PC-9 (cell line): ENCODE measurements at places on chromosomes 6 and 20. TPM values are rescaled to one million over a fixed set of nuclear protein-coding genes. Genes with fewer than 3 reads are reported as not detected.

DNA sequence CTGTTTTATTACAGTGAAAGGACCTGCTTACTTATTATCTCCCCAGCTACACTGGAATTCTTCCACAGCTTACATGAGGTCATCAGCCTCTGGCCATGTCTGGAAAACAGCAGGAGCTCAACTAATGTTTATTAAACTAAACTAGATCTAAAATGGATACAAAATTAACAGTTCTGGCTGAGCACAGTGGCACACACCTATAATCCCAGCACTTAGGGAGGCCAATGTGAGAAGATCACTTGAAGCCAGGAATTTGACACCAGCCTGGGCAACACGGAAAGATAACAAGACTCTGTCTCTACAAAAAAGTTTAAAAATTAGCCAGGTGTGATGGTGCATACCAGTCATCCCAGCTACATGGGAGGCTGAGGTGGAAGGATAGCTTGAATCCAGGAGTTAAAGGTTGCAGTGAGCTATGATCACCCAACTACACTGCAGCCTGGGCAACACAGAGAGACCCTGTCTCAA, 220.8 kb upstream of the MARCKS start:
- DNase-seq: no peak

Gene ZNF76
- total RNA-seq: 38.8 and 39.9 TPM in 2 replicates

Gene BRD2
- 130 and 157 TPM in 2 replicates for total RNA-seq

DNA sequence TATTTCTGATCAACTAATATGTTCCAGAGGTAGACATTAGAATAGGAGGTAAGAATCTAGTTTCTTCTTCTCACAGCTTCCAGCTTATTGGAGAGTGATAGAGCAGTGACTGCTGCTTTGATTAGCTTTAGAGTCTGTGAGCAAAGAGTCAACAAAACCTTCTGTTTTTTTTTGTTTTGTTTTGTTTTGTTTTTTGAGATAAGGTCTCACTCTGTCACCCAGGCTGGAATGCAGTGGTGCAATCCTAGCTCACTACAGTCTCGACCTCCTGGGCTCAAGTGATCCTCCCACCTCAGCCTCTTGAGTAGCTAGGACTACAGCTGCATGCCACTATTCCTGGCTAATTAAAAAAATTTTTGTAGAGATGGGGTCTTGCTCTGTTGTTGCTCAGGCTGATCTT, 39.3 kb downstream of the TSBP1 start:
- DNase-seq: no peak

DNA sequence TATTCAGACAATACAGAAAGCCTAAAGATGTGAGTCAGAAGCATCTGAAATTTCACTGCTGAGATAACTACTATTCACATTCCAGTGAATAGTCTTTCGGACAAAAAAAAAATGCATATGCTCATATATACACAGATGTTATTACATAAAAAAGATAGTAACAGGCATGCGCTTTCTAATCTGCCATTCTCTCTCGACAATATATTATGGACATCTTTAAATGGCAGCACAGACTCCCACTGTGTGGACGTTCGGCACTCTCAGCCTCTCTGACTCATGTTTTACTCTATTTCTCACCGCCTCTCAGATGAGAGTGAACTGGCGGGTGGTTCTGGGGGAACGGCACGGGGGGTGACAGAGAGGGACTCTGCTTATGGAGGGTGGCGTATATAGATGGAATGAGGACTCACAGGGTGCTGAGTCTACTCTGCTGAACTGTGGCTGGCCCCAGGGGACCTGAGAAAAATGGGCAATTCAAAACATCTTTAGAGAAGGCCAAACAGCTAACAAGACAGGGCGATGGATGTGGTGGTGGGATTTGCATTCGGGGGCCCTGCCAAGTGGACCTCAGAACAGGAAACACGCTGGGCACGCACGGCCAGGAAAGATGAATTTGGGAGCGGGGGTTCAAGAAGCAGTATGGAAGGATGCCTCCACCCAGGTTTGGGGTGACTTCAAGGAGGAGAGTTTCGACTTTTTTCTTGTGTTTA, 68.9 kb downstream of the MDGA1 start:
- no peak for DNase-seq

Gene AVP
- total RNA-seq: not detected in 2 replicates

Gene ARFGEF3
- 9.9 and 10.0 TPM in 2 replicates for total RNA-seq

Gene CST5
- total RNA-seq: 0.93 and 2.2 TPM in 2 replicates

Gene CPNE5
- total RNA-seq: 0.37 and 0.40 TPM in 2 replicates

DNA sequence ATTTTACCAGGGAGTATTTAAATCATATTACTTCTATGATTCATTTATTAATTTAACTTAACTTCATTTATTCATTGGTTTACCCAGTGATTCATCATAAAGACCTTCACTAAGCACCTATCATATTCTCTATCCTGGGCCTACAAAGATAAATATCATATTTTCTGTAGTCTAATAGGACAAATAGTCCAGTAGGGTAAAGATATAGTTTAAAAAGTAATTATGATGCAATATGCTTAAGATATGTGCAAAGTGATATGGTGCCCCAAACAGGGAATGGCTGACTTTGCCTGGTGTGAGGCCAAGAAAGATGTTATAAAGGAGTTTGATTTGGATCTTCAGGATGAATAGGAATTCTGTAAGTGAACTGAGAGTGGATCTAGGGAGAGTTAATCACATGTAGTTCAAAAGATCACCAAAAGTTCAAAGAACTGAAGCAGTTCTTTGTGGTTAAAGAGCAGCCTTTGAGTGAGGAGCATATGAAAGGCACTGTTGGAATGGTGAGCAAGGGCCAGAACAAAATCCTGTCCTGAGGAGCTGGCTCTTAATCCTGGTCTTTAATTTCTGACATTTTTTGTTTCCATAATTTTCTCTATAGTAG, 45.5 kb downstream of the MLIP start:
- no peak for DNase-seq

Gene SYNE1
- total RNA-seq: 13.4 and 14.8 TPM in 2 replicates

GRCh38 chr20:46539113-46539512, 11.3 kb downstream of the OCSTAMP start:
- DNase-seq: no peak

DNA sequence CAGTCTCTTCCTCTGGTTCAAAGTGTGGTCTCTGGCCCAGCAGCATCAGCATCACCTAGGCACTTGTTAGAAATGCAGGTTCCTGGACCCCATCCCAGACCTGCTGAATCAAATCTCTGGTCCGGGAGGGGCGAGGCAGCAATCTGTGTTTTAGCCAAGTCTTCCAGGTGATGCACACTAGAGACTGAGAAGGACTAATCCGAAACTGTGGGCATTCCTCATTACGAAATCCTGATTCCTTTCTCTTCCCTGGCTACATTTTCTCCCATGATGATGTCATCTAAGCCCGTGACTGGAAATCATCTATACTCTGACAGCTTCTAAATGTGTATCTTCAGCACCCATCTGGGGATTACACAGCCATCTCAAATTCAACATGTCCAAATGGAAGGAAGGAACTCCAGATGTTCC, 39.7 kb upstream of the PRND start:
- DNase-seq: no peak

Gene NMBR
- 0.35 TPM in 1 of 2 replicates, not detected in the other for total RNA-seq

DNA sequence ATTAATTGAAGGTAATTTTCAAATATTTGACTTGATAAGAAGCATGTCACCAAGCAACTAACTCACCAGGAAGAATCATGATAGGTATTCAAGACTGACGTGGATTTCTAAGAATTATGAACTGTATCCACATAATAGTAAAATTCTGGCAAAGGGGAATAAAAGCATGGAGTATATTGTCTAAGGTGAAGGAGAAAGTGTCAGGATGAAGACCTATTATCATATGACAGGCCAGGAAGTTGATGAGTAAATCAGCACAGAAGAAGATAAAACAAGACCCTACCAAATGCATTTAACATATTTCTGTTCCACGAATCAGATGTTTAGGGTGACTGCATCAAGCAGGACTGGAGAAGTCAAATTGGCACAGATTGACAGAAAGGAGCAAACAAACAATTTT, 362.7 kb upstream of the MMS22L start:
- DNase-seq: no peak

GRCh38 chr20:50270034-50270395, 79.4 kb downstream of the CEBPB start:
- DNase-seq: no peak

DNA sequence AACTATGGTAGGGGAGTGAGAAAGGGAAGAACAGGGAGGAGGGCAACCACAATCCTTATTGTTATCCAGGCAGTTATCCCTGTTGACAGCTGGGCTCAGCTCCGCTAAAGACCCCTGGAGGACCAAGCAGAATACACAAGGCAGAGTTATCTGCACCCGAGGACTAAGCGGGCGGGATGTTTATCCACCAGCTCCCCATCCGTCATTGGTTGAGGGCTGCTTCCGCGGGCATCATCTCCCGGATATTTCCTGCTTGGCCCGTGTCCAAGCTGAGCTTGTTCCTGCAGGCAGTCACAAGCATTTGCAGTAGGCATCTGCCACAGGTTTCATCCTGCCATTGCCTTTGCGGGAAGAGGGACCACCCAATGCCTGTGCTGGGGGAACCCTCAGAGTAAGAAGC, 102.1 kb downstream of the DLGAP4 start:
- peak; percentile 16 for DNase-seq

Gene BMP5
- 0.20 TPM in 1 of 2 replicates, not detected in the other for total RNA-seq

- no peak for DNase-seq
Observed at GRCh38 chr20:22909436-22909835, 125.7 kb upstream of the SSTR4 start.

- DNase-seq: no peak
Observed at GRCh38 chr20:11180186-11180585, 506.4 kb upstream of the JAG1 start.

Gene ACSS1
- 12.8 and 12.9 TPM in 2 replicates for total RNA-seq

GRCh38 chr20:46649965-46650542, 1.2 kb downstream of the SLC13A3 start:
- DNase-seq: no peak

DNA sequence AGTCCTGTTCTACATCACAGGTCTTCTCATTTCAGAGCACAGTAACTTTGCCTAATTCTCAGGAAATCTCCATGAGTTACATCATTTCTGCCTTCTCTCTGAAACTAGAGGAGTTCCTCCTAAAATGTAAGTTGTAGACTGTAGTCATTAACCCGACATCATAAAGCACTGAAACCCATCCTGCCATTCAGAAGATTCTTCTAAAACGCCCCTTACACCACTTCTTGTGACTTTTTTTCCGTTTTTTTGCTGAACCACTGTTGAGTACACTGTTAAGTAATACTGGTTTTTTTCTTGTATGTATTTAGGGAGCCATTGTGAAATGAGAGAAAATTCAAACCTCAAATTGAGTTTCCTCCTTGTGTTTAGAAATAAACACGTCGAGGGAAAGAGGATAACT, 117.3 kb downstream of the MAP3K4 start:
- no peak for DNase-seq

GRCh38 chr6:166632731-166633130, 5.7 kb upstream of the RPS6KA2 start:
- no peak for DNase-seq

DNA sequence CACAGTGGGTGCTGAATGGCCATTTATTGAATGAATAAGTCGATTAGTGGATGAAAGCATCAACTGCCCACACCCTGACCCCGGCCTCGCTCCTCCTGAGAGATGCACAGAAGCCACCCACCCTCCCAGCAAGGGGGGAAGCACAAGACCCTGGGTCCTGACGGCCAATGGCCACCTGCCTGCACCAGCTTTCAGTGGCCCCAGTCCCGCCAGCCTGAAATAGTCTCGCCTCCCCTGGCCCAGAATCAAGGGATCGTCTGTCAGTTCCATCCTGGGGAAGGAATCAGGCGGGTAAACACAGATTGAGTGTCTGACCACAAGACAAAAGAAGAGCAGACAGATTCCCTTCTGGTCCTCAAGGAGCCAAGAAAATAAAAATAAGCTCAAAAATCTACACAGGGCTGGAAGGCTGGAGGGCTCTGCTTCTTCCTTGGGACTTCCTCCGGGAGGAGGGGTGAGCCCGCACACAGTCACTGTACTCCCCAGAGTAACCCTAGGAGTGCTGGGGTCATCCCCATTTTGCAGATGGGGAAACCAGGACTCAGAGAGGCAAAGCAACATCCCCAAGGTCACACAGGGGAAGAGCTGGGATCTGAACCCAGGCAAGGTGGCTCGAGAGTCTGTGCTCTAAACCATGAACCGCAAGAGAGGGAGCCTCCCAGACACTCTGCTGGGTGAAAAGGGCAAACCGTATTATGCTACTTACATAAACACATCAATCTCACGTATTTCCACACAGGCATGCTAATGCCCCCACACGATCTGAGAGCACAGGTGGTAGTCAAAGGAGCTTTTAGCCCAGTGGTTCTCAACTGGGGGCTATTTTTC, 7.8 kb downstream of the PREX1 start:
- DNase-seq: no peak

- DNase-seq: no peak
Observed at GRCh38 chr6:170221052-170221752, 69.7 kb downstream of the DLL1 start.

DNA sequence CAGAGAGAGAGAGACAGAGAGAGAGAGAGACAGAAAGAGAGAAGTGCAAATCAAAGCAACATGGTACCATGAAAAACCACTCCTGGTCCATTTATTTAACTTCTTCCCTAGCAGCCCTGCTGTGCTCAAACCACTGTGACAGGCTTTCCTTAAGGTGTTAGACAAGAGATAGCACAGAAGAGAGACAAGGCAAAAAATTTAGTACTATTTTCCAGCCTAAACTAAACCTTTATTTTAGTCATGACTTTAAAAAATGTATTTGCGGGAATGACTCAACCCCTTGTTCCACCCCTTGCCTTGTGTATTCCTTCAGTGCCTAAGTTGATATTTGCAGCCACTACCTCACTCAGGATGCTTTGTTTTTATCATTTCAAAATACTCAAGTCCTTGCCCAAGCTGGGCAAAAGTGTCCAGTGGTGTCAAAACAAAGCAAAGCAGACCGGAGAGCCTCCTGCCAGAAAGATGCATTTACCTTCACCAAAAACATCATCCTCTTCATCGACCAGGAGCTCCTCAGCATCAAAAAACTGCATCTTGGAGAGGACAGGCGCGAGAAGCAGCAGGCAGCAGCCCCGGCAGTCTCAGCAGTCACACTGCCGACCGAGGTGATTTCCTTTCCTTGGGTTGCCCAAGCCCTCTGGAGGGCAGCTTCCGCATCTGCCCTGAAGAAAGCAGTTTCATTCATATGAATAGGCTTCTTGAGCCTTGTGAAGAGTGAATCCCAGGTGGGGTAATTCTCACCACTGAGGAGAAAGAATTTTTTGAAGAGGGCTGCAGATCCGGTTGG, at the start of gene RIPOR2:
RIPOR2 (minus strand) TSS at position 595 of the 787 bp plus-strand sequence; CDS start at position 533, 62 bp downstream.
- no peak for DNase-seq

- DNase-seq: no peak
Observed at GRCh38 chr20:35902545-35902941, 51.8 kb downstream of the SCAND1 start.

Gene WFDC10B
- not detected in 2 replicates for total RNA-seq
